ENCODE measurements at places on chromosomes 1 and 21.

GRCh38 chr1:181180407-181181031 is 92.0 kb downstream of the IER5 start:
- DNase-seq, result no peak

DNA sequence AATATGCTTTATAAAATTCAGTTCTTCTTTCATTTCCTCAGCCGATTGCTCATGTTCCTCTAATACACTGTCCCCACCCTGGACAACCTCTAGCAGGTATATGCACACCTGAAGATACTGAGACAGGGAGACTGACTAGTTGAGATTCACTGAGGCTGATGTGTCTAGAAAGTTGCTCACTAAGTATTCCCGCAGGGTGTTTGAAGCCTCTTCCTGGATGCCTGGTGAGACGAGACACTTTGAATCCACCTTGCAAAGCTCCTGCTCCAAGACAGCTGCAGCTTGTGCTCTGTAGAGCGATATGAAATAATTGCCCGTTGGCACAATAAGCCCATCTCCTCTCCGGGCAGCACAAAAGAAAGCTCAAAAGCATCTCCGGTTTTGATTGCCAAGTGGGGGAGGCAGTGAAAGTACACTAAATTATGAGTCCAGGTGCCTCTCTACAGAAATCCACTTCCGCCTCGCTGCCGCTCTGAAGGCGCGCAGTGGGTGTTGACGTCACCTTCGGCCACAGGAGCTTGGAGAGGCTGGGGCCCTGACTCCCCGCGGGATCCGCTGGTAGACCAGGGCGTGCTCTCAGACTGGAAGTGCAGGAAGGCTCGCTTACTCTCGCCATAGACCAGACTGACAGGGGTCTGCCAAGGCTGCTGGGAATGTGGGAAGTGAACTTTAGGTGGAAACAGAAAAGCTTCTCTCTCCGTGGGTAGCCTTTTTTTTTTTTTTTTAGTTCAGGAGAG is 46.3 kb downstream of the GPA33 start:
- DNase-seq, result no peak

DNA sequence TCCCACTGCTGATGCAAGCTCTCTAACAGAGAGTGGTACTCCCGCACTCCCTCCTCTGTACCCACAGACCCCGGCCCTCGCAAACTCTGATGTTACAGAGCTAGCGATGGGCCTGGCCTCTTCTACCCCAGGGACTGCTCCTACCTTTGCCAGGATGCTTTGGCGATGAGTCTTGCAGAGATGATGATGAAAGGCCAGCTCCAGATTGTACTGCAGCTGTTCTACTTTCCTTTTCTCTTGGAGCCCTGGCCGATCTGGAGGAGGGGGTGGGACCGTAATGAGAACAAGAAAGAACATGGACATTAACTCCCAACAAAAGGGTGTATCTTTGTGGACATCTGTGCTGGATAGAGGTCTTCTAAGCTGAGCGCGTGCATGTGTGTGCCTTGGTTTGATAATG is 6.0 kb upstream of the LINGO4 start:
- DNase-seq, result no peak

DNA sequence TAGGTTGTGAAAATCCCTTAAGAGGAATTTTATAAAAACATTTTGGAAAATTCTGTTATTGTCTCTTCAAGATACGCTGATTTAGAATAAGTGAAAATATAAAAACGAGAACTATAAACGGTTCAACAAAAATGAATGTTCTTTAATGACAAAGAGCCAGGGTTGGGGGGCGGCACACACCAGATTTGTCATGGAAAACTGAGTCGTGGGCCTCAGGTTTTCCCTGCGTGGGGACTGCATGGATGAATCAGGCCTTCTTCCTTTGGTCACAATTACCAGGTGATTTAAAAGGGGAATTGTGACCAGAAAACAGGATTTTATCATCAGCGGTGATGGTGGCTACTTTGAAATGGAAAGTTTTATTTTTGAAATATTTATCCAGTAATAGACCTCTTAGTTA is 8.6 kb downstream of the LHX4 start:
- DNase-seq, result no peak

- DNase-seq, result no peak
Observed at GRCh38 chr1:213327017-213327667, 276.1 kb downstream of the RPS6KC1 start.

GRCh38 chr1:56806804-56807203 is 12.4 kb downstream of the FYB2 start:
- DNase-seq, result no peak

- DNase-seq, result no peak
Observed at GRCh38 chr1:171252482-171252881, 4.2 kb downstream of the FMO1 start.

DNA sequence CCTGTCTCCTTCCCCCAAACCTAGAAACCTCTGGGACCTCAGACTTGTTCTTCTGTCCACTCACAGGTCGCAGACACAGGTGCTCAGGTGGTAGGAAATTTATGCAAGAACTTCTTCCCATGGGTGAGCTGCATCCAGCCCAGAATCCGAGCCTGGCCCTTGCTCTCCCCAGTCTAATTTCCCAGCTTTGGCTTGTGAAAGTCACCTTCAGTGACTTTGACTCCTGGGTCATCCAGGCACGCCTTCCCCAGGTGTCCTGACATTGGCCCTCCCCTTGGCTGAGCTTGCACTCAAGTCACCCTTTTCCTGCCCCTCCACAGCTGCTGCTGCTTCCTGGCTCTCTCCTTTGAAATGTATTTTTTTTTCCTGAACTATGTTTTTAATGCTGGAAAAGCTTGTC is 6.6 kb downstream of the IPO13 start:
- no peak for DNase-seq

GRCh38 chr1:44733365-44733764 is 2.4 kb upstream of the RNU5D-1 start:
- no peak for DNase-seq

GRCh38 chr1:9004700-9005394 is 21.4 kb downstream of the SLC2A7 start:
- DNase-seq, result peak; percentile 40

DNA sequence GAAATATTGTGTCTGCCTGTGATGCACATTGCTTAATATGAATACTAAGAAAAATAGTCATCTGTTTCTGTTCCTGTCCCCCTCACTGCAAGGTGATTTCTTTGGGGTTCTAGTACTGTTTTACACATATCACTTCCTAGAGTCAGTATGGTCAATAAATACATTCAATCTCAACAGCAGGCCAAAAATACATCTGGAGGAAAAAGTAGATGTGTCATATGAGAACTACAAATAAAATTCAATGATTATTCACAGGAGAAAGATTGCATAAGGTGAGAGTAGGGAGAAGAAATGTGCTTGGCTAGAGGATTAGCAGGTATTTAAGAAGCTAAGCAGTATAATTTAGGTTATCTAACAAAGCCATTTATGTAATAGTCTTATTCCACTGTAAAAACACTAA is 45.3 kb upstream of the SAMSN1 start:
- DNase-seq, result no peak

DNA sequence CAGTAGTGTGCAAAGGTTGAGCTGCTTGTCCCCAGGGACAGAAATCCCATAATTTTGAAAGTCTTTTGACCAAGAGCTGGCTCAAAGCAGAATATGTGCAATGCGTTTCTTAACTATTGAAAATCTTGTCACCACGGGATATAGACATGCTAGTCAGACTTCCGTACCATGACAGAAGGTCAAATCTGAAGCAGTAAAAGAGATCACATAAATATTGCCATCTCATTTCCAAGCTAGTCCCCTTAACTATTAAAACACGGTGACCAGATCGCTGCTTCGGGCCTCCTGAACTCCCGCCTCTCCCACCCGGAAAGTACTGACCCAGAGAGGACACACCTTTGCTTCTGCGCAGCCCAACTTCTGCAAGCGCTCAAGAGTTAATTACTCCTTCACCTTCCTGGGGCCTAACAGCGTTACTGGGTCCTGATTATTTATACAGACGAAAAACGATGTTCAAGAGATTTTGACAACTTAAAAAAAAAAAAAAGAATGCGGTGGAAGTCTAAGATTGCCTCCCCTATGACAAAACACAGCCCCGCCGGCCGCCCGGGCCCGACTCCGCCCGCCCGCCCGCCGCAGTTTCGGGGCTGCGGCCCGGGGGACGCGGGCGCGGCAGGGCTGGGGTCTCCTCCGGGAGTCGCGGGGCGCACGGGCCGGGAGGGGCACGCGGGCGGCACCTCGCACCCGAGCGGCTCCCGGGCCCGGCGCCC is 692 bp downstream of the SORT1 start:
- DNase-seq, result no peak

- no peak for DNase-seq
Observed at GRCh38 chr1:11690397-11691301, 861 bp upstream of the DRAXIN start.

Measured in thoracic aorta (tissue), 2 donors.